ENCODE measurements at places on chromosomes 6 and 20.

DNA sequence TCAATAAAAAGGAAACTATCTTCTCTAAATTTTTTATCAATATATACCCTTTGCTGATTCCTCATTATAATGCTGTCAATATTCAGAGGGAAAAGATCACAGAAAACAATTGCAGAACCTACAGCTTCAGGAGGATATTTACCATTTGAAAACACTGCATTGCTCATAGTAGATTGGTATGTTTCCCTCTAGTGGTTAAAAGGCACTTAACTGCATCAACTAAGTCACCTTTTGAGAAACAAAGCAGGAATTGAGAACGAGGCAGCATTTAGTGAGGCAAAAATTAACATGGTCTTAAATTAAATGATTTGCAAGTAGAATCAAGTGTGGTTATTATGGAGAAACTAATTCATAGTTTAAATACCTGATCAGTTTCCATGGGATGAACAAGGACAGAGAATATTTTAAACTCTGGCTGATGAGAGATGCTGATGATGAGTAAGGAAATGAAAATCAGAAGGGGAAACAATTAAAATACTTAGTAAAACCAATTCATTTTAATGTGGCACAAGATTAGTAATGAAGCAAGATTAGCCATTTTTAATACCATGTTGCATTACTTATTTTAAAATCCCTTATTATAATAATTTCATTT lies 642.1 kb downstream of the EPHA7 start:
- DNase-seq: no peak

- DNase-seq: no peak
Measured at GRCh38 chr6:74749211-74750147, 456.4 kb downstream of the COL12A1 start.

GRCh38 chr6:31680226-31681134 lies at the start of gene LY6G5C:
Gene LY6G5C (minus strand): TSS chr6:31681067. CDS start chr6:31680373, 694 bp downstream.
- DNase-seq: peak; percentile 92

DNA sequence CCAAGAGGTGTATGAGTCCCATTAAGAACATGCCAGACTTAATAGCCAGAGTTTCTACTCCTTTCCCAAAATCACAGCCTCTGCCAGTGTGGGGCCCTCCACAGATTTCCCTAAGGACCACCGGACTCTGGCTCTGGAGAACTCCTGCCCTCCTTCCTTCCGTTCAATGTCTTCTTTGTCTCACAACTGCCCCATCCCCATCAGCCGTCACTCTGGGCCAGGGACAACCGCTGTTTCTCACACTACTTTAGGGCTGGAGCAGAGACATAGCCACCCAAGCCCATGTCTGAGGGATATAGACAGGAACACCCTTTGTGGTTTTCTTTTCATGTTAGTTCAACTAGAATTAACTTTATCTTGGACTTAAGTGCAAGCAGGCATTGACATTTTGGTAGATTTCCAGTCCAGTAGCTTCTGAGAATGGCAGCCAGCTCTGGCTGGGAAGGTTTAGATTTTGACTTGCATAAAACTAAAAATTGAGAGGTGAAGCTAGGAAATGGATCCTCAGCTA lies 6.7 kb upstream of the ACSS1 start:
- DNase-seq: no peak

DNA sequence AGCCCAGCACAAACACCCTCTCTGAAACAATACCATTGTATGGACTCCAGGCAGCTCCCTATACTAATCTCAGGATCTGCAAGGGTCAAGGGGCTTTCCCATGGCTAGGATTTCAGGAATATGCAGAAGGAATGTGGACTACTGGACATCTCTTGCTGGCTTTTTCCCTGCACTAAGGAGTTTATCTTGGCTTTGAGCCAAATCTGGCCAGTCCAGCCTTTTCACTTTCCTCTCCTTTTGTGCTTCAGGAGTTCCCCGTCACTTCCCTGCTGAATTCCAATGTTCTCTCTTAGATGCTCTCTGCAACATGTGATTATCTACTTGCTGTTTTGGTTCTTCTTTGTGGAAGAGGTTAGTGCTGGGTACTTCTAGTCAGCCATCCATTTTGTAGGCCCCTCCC lies 568.2 kb downstream of the HDGFL1 start:
- peak; percentile 21 for DNase-seq

DNA sequence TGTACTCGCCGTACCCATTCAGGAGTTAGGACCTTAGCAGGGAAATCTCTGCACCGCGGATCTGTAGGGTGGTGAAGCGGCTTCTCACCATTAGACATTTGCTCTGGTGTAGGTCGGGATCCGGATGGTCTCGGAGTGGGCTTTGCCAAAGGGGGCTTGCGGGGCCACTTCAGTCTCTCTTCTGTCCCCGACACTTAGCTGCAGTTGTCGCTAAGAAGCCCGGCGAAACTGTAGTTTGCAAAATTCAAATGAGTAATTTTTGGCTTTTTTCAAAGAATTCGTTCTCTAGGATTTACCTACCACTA lies 433 bp downstream of the QRSL1 start:
- DNase-seq: no peak

DNA sequence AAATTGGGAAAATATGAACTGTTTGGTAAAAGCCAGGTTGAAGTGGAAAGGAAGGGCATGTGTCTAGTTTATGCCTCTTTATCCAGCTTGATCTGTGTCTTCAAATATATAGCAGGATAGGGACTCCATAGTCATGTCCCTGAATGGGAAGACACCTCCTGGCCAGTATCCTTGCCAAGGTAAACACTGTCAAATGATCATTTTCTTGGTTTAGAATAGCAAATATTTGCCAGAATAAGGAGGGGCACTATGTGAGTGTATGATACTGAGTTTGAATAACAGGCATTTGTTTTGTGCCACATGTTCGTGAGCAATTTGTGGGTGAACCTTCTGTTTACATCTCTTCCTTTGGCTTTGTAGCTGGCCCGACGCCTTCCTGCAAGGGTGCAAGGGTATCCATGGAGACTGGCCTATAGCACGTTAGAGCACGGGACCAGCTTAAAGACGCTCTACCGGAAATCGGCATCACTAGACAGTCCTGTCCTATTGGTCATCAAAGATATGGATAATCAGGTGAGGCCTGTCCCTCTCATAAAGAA lies 34.2 kb upstream of the HINT3 start:
- no peak for DNase-seq

DNA sequence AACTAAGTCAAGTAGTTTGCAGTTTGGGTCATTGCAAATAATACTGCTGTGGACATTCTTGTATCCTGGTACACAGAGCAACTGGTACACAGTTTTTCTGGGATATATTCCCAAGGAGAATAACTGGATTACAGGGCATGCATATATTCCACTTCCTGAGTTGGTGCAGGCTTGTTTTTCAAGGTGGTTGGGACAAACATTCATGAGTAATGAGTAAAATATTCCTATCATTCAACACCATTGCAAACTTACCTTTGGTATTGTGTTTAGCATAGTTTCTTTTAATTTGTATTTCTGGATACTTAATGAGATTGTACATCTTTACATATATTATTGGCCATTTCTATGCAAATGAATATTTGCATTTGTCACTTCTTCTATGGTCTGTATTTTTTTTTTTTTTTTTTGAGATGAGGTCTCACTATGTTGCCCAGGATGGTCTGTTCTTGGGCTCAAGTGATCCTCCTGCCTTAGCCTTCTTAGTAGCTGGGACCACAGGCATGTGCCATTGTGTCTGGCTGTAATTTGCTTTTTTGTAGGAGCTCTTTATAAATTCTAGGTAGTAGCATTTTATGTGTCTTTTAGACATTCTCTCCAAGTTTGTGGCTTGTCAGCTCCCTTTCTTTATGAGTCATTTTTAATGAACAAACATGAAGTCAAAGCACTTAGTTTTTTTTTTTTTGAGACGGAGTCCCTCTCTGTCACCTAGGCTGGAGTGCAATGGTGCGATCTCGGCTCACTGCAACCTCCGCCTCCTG lies 158.7 kb downstream of the SOX4 start:
- no peak for DNase-seq

DNA sequence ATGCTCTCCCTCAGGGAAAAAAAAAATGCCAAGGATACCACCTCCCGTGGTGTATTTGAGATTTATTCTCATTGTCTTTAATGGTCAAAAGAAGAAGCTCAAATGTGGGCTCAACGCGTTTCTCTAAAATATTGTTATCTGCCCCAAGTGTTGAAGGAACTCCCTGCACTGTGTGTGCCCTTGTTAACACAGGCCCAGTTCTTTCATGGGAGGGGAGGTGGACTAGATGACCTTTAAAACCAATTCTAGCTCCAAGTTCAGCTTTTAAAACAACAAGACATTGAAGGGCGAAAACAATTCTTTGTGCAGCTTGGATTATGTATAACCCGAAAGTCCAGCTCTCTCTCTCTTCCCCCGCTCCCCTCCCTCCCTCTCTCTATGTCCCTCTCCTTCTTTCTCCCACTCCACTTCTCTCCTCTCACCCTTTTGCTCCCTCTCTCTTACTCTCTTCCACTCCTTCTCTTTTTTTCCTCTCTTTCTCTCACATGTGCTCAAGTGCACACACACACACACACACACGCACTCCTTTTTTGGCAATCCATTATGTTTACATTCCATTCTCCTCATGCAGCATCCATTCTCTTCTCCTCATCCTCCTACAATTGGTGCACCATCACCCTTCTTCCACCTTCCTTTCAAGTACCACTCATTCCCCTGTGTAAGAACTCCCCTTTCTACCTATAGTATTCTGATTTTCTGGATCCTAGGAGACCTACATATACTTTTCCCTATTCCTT lies 8.5 kb downstream of the HLA-DMB start:
- no peak for DNase-seq

- no peak for DNase-seq
Measured at GRCh38 chr20:33132513-33133372, 35.2 kb upstream of the BPIFA2 start.

- no peak for DNase-seq
Measured at GRCh38 chr6:74410630-74411029, 714.6 kb downstream of the CD109 start.

- DNase-seq: no peak
Measured at GRCh38 chr20:31641391-31641790, 3.7 kb downstream of the COX4I2 start.

GRCh38 chr20:62804021-62804626 lies 511 bp upstream of the OGFR start:
- peak; percentile 34 for DNase-seq

DNA sequence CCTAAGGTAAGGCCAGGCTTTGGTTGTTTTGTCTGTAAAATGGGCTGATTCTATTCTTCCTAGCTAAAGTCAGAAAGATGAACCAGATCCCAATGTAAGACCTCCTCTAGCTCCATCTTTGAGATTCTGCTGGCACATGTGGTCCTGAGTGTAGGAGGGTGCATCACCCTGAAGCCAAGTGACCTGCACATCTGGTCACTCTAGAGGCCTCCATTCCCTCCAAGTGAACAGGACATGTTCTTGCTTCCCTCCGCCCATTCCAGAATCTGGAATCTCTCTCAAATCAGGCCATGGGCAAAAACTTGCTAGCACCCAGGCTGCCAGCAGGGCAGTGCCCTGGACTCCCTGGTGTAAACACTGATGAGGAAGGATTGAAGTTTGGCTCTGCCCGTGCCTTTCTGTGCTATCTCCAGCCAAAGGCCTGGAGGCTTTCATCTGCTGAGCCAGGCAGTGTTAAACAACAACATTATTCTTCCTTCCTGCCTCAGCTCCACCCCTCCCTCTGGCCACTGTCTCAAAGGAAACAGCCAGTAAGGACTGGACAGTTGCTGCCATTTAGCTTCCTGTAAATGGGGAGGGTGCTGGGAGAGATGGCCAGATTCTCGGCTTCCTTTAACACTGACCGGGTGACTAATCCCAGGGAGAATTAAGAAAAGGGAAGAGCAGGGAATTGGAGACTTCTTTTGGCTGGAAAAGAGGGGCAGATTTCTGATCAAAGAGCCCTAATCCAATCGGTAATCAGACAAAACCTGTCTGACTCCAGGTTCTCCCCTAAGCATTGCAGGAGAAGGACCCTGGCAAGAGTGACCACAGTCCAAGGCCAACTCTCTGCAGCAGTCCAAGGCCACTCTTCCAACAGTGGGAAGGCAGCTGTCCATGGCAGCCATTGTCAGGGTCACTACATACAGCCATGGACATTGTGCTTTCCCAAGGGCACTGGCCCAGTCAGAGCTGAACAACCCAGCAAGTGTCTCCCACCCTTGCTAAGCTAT lies 19.5 kb upstream of the ADGRF1 start:
- DNase-seq: peak; percentile 51

DNA sequence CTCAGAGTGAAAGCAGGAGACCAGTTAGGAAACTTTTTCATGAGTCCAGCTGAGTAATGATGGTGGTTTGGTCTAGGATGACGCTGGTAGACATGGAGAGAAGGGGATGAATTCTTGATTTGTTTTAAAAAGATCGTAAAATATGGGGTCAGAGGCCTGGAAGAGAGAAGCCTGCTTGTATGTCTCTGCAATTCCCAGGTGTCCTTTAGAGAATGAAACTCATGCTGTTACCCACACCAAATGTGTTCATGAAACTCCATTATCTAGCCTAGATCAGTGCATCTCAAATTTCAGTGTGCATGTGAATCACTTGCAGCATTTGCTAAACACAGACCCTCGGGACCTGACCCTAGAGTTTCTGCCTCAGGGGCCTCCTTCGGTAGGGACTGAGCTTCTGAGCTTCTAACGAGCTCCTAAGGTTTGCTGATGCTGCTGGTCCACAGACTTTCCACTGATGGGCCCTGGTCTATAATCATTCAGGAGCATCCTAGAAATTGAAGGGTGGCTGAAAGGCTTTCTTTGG lies 302.0 kb upstream of the PLCB4 start:
- DNase-seq: no peak

- no peak for DNase-seq
Measured at GRCh38 chr20:51233345-51233744, 210.4 kb upstream of the KCNG1 start.

- peak; percentile 83 for DNase-seq
Measured at GRCh38 chr6:117482240-117483003, at the start of gene DCBLD1. Gene DCBLD1 (plus strand): TSS chr6:117482674. CDS start chr6:117482782, 108 bp downstream.

DNA sequence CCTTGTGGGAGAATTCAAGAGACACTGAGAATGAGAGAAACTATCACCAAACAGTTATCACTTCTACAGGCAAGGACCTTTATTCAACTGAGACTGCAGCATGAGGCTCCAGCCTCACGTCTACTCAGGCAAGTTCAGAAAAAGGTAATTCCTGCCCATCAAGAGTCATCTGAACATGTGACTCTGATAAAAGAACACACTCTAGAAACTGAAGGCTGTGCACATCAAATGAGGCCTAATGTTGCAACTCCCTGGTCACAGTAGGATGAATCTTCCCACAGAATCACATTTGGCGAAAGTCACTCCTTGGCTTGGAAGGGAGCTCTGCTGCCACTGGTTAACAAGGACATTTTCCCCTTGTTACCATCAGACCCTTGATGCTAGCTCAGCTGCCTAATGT lies 71.2 kb upstream of the EMILIN3 start:
- DNase-seq: no peak

GRCh38 chr6:157283330-157283898 lies 39.9 kb downstream of the TMEM242 start:
- no peak for DNase-seq

DNA sequence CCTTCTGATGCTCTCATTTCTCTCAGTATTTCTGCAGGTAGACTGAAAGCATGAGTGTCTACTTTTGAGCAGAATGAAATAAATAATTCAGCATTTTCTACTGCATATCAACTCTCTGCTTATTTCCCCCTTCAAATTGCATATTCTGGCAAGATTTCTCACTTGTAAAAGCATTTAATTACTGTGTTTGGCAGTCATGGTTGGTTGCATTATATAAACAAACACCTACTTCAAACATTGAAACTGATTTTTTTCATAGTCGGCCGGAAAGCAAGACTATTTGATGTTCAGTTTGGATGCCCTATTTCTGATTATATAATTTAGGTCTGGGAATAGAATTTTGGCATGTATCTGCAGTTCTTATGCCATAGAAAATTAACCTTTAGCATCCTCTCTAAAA lies 73.1 kb downstream of the PLEKHG1 start:
- peak; percentile 80 for DNase-seq

All from lung (tissue), 17 donors.